GF-D8 (cell line): ENCODE measurements at places on chromosomes 1 and 21.
A peak's percentile ranks its signal among the peaks of the same experiment; 100 is the strongest.

GRCh38 chr1:69585666-69586065 is 17.9 kb downstream of the LRRC7 start:
- no peak for DNase-seq

- DNase-seq: no peak
Measured at GRCh38 chr1:93016171-93016570, 54.9 kb upstream of the DIPK1A start.

DNA sequence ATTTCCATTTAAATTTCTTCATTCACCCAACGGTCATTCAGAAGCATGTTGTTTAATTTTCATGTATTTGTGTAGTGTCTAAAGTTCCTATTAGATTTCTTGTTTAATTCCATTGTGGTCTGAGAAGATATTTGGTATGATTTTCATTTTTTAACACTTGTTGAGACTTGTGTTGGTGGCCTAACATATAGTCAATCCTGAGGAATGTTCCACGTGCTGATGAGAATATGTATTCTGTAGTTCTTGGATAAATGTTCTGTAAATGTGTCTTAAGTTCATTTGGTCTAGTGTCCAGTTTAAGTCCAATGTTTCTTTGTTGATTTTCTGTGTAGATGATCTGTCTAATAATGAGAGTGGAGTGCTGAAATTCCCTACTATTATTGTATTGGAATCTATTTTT is 22.7 kb upstream of the LCE5A start:
- DNase-seq: no peak

DNA sequence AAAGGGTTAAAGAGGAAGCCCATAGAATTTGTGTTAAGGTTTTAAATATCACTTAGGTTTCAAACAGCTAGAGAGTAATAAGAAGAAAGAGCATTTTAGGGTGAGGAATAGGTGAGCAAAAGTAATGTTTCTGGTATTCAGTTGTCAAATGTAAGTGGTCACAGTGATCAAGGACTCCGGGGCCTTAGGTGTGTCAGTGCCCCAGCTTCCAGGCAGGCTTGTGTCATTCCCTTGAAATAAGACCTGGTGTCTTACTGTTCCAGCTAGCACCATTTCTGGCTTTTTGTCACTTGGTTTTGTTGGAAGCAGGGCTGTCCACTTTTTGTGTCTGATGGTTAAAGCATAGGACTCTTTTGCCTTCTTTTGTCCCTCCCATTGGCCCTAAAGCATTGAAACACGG is 69.6 kb downstream of the DYRK1A start:
- DNase-seq: no peak

DNA sequence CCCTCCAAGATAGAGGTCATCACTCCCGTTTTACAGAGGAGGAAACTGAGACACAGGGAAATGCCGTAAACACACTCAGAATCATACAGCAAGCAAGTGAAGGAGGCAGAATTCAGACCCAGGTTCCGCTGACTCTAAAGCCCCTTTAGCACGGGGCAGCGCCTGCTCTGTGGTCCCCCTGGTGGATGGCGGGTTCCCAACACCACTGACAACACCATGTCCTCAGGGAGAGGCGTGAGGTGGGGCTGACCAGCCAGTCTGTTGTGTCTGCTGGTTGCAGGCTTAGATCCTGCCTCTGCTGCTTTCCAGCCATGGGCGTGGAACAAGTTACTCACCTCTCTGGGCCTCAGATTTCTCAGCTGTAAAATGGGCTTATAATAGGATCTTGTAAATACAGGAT is 617.3 kb downstream of the MATN1 start:
- DNase-seq: no peak

- DNase-seq: no peak
Measured at GRCh38 chr21:41832596-41833496, 46.3 kb downstream of the PRDM15 start.

DNA sequence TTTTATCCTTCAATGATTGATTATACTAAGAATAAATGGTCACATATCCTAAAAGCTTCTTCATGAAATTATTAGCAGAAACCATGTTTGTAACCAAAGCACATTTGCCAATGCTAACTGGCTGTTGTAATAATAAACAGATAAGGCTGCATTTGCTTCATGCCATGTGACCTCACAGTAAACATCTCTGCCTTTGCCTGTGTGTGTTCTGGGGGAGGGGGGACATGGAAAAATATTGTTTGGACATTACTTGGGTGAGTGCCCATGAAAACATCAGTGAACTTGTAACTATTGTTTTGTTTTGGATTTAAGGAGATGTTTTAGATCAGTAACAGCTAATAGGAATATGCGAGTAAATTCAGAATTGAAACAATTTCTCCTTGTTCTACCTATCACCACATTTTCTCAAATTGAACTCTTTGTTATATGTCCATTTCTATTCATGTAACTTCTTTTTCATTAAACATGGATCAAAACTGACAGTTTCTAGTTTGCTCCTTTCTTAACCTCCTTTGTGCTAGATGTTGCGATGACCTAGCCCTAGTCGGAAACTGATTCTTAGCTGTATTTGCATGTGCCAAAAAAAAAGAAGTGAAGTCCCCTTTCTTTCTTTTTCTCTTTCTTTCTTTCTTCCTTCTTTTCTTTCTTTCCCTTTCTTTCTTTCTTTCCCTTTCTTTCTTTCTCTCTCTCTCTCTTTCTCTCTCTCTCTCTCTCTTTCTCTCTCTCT is 45.1 kb downstream of the MAP3K7CL start:
- DNase-seq: no peak

- no peak for DNase-seq
Measured at GRCh38 chr21:20443558-20444155, 554.6 kb upstream of the NCAM2 start.

- no peak for DNase-seq
Measured at GRCh38 chr1:203188686-203189232, 2.3 kb upstream of the CHI3L1 start.

DNA sequence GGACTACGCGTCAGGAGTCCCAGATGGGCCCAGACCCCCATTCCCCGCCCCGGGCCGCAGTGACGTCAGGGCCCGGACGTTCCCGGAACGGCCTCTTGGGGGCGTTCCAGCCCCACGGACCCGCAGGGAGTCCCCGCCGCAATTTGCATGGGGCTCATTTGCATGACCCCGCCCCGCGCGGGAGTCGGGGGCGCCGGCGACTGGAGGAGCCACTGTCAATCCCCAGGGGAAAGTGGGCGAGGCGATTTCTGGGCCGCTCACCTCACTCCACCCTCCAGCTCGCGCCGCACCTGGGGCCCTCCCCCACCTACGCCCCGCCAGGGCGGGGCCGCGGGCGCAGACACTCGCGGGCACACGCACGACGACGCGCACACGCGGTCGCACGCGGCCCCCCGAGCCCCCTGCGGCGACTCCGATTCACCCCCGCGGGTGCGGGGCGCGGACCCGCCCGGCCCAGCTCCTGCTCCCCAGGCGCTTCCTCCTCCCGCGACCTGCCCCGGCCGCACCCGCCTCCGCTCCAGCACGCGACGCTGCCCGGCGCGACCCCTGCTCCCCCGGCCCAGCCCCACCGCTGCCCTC is 13.2 kb downstream of the AGRN start:
- peak; percentile 15 for DNase-seq

GRCh38 chr1:65063025-65063424 is 85.0 kb upstream of the AK4 start:
- no peak for DNase-seq

- no peak for DNase-seq
Measured at GRCh38 chr1:34924759-34925555, 4.5 kb downstream of the DLGAP3 start.

DNA sequence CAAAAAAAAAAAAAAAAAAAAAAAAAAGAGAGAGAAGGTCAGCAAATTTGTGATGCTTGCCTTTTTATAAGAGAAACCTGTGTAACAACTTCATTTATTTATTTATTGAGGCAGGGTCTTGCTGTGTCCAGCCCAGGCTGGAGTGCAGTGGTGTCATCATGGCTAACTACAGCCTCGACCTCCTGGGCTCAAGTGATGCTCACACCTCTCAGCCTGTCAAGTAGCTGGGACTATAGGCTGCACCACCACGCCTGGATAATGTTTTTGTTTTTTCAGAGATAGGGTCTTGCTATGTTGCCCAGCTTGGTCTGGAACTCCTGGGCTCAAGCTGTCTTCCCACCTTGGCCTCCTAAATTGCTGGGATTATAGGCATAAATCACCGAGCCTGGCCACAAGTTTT is 42.4 kb downstream of the DHCR24 start:
- no peak for DNase-seq

- peak; percentile 52 for DNase-seq
Measured at GRCh38 chr21:42381347-42381984, 14.4 kb downstream of the TMPRSS3 start.

GRCh38 chr1:223142795-223143536 is at the start of gene TLR5:
TSS of gene TLR5 (minus strand) at chr1:223143248. CDS start at chr1:223113031, 30,217 bp downstream.
- DNase-seq: no peak

DNA sequence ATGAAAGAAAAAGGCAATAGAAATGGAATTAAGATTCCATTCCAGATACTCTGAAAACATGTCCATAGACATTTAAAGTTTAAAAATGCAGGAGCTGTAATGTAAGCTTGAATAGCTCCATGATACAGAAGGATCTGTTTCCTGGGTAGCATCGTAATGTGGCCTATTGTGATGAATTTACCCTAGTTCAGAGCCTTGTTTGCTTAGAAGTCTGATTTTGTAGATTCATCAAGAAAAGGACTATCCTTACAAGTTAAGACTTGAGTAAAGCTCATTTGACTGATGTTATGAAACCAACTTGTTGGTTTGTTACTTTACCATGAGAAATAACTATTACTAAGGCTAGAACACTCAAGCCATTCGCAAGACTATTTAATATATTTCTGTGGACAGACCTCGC is 55.5 kb downstream of the KIF1B start:
- no peak for DNase-seq

GRCh38 chr21:28738420-28738704 is 254.3 kb downstream of the LTN1 start:
- DNase-seq: no peak

DNA sequence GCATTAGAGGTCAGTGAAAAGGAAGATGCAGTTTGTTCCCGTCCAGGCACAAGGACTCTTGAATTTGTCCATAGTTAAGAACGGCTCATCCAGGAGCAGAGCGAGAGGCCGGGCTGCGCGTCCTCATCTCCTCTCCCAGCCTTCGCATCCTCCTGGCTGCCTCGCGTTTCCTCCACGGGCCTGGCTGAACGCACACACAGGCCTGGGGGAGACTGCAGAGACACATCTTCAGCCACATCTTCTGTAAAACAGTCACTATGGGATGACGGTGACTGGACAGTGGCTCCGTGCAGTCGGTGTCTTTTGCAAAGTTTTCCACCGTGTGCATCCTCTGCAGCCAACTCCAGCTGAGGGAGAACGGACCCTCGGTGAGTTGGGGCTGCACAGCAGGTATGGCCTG is 89.7 kb downstream of the PSMG1 start:
- no peak for DNase-seq

DNA sequence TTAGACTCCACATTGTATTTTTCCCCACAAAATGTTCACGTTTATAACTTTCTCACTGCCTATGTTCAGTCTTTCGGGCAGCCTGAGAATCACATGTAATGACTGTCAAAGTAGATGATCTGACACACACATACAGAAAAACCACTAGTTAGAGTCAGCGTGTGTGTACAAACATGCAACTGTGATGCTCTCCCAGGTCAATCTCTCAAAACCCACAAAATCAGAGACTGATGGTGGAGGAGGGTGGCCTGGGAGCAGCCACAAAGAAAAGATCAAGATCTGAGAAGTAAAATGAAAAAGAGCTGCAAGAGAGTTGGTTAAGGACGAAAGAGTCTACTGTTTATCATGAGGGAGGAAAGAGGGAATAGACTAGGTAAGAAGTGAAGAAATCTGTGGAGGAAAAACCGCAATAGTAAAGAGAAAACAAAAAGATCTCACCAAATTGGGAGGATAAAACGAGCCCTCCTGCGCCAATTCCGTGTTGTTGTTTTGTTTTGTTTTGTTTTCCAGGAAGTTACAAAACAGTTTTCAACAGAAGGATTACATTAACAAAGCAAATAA is 2.3 kb downstream of the EGLN1 start:
- DNase-seq: no peak

GRCh38 chr21:20451046-20451445 is 547.2 kb upstream of the NCAM2 start:
- no peak for DNase-seq

- no peak for DNase-seq
Measured at GRCh38 chr1:175287377-175287776, 94.8 kb upstream of the KIAA0040 start.

GRCh38 chr1:41917835-41918449 is 780 bp downstream of the HIVEP3 start:
- DNase-seq: no peak

- DNase-seq: no peak
Measured at GRCh38 chr1:17061892-17062291, 8.1 kb upstream of the SDHB start.

- no peak for DNase-seq
Measured at GRCh38 chr1:1538989-1539309, 1.5 kb downstream of the TMEM240 start.

GRCh38 chr1:185350027-185350442 is 33.0 kb upstream of the IVNS1ABP start:
- no peak for DNase-seq
